Stimulated activated naive CD4-positive, alpha-beta T cell treated with Interleukin-2 at 50 U/mL for 16 hours (primary cell): ENCODE measurements at places on chromosomes 5 and 9.

DNA sequence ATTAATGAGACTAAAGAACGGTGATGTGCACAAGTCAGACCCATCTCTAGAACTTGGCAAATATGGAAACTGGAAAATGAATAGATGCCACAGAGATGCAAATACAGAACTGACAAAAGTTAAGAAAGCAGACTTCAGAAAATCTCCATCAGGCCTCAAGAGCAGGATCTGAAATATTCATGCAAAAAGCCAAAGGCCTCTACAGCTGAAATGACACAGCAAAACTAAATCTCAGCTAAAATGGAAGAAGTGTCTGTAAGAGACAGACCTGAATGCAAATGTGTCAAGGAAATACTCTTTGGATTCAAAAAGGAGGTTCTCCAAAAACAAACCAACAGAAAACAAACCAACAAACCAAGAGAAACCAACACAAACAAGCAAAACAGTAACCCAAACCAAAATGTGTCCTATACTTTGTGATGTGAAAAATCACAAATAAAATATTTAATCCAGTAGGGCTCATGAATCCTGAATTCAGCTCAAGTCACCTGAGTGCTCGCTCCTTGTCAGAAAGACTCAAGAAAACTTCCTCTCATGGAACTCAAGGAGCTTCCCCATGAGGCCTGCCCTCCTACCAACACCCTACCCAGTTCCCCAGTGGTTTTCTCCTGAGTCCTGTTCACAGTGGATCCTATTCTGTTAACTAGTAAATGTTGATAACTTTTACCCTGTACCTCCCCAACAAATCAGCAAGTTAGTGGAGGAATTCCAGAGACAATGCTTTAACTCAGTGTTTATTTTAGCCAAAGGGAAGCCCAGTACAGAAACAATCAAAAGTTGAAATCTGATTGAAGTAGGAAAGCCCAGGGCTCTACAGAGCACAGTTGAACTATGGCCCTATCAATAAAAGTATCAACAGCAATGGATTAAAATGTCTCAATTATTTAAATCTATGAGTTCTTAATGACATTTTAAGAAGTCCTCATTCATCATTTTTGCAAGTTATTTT, 14.6 kb downstream of the MRPS27 start:
- DNase-seq, result no peak

DNA sequence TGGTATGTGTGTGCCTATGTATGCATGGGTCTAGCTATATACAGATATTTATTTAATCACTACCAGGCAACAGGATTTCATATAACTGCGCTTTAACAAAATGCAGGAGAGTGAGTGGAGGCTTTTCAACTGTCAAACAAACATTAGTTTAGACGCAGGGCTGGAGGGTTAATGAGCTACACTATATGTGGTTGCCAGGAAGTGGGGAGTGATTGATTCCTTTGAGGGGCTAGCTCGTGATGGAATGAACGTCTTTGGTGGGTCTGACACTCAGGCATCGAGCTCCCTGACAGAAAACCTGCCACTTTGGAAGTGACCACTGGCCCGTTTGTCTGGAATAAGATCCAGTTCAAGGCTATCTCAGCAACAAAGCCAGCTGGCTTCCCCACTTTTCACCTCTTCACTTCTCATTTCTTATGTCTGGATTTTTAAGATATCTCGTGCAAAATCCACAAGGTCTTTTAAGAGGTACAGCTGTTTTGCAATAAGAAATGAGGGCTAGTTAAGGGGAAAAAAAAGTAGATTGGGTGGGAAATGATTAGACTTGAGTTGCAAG, 78.0 kb downstream of the CFAP77 start:
- DNase-seq, result no peak

GRCh38 chr5:41716382-41716781, 153.8 kb downstream of the OXCT1 start:
- no peak for DNase-seq

DNA sequence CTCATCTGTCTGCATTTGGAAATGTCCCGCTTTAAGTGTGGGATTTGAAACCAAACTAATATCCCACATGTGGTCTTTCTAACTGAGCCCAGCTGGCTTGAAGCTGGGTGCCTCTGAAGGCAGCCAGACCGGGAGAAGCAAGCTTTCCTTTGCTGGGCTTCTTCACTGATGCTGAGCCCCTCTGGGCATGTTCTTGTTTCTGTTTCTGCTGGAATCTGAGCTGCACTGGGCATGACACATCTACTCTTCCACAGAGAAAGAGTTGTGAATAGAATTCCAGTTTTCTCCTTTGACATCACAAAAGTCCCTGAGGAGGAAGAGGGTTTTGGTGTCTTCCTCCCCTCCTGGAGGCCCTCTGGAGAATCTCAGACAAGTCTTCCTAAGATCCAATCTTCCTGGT, 179.5 kb downstream of the ATP10B start:
- no peak for DNase-seq

DNA sequence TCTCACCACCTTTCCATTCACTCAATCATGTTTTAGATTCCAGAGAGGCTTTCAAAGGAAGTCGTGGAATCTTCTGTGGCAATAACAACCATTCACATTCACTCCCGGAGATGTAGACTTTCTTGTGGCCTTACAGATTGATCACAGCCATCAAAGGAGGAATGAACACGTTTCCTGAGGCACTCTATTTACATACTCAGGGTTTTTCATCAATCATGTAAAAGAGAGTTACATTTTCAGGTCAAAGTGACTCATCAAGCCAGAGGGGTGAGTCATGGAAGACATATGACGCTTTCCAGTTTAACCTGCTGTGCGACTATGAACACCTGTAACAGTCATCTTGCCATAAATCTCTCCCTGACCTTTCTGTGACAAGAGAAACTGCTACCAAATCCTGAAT, 39.3 kb upstream of the RAD23B start:
- peak; percentile 10 for DNase-seq

DNA sequence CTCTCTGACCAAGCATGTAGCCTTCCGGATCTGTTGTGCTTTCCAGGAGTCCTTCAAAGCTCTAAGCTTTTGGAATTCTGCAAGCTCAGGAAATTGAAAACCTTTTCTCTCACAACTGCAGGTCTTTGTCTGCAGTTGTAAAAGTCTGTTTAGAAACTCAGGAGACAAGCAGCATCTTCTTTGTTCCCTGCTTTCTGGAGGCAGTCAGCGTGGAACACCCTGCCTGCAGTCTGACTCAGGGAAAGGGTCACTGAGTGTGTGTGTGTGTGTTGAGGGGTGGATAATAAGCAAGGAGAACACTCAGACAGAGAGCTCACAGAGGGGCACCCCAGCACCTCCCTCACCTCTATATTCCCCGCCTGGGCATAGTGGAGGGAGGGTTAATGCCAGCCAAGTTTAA, 29.1 kb downstream of the KCNIP1 start:
- DNase-seq, result no peak
